ENCODE measurements at places on chromosomes 3 and 15.

DNA sequence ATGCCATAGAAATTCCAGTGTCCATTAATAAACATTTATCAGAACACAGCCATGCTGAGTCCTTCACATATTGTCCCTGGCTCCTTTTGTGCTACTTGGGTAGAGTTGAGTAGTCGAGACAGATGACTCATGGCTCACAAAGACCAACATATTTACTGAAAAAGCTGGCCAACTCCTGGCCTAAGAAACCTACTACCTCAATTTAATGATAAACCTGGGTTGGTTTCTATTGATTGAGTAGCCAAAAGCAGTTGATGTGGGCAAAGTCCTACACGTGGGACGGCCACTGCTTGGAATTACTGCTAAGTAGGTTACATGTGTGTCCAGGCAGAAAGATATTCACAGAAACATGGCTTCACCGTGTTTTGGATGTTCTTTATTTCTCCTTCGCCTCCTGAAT lies 402.2 kb downstream of the NR2F2 start:
- DNase-seq: no peak

GRCh38 chr3:179809639-179810038 lies 156.8 kb downstream of the USP13 start:
- DNase-seq: no peak

DNA sequence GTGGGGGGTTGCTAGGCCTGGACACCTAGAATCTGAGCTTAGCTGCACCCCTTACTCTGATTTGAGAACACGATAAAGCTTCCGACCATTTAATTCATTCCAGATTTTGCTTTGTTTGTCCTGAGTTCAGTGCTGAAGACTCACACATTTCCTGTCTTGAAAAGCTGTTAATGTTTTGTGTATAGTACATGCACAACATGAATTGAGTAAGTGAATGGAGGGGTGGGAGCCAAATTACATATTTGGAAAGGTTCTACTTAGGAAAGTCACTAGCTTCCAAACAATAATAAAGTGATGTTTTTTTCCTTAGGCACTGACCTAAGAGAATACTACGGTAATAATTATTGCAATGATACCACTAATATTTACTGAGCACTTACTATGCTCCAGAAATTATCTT lies 955.2 kb upstream of the NR2F2 start:
- DNase-seq: no peak

DNA sequence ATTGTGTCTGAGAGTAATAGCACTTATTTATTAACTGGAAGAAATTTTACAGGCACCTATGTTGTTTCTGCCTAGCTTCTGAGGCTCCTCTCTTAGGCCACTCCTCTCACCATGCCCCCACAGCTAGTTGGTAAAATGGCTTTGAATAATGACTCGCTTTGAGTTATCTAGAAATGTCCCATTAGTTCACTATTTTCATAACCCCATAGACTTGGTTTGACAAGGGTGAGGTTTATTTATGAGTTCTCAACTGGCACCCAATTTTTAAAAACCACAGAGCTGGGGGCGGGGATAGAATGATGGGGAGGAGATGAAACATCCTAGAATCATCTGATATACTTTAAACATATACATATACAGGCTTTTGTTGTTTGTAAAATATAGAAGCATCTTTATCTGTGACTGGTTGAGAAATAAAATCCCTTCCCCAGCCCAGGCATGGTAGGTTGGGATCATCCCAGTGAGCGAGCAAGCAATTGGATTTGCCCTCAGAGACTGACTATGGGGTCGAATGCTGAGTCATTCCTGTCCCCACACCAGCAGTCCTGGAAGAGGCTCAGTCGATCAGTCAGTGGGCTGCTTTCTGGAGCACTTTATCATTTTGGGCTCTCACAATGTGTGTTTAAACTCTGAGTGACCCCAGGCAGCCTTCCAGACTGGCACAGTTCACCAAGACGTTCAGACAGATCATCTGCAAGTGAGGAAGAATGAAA lies 60.2 kb upstream of the TSEN2 start:
- no peak for DNase-seq

GRCh38 chr15:59764775-59765174 lies 75.7 kb upstream of the BNIP2 start:
- DNase-seq: no peak

- DNase-seq: no peak
Observed at GRCh38 chr3:50396502-50396901, 37.2 kb upstream of the TMEM115 start.

GRCh38 chr15:82918162-82918561 lies 34.4 kb downstream of the HOMER2 start:
- no peak for DNase-seq

DNA sequence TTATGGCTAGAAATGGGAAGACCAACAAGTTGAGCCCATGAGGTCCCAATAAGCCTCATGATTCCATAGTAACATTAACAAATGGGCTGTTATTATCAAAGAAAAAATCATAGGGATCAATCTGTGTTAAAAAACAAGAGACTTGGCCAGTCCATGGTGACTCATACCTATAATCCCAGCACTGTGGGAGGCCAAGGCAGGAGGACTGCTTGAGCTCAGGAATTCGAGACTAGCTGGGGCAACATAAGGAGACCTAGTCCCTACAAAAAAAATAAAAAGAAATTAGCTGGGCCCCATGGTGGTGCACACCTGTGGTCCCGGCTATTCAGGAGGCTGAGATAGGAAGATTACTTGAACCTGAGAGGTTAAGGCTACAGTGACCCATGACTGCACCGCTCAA lies 124.8 kb downstream of the DMXL2 start:
- DNase-seq: no peak

DNA sequence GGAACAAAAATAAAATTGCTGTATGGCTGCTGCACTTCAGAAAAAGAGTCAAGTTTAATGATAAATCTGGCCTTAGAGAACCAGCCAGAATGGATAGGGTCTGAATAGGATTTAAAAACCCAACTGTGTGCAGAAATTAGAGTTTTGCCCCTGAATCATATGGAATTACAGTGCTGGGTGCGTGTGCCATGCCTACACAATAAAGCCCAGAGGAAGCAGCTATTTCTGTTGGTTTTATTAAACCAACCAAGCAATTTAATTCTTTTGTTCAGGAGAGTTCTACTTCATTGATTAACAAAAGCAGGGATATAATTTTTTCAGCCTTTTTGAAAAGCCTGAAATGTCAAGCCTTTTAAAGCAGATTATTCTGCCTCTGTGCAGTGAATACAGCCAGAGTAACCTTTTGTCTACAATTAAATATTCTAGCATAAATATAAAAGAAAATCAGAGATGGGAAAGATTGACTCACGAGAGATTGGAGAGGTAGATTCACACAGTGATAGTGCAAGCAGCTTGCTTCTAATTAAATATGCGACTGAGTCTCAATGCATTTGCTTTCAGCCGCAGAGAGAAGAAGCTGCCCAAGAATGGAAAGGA lies 66.7 kb upstream of the DNAJC19 start:
- no peak for DNase-seq

DNA sequence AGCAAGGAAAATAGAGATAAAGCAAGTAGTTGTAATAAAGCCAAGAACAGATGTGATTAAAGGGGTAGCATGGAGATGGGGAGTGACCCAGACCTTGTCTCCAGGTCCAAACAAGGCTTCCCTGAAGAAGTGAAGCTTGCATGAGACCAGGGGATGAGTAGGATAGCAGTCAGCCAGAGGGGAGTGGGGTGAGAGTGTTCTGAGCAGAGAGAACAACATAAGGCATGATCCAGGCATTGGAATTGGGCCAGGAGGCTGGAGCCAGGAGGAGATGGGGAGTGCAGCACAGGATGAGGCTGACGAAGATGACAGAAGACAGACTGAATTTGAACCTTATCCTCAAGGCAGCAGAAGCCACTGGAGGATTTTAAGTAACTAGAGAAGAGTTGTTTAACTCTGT lies 7.2 kb downstream of the TMOD2 start:
- no peak for DNase-seq

- DNase-seq: no peak
Observed at GRCh38 chr3:40073310-40074007, 236.0 kb upstream of the EIF1B start.

DNA sequence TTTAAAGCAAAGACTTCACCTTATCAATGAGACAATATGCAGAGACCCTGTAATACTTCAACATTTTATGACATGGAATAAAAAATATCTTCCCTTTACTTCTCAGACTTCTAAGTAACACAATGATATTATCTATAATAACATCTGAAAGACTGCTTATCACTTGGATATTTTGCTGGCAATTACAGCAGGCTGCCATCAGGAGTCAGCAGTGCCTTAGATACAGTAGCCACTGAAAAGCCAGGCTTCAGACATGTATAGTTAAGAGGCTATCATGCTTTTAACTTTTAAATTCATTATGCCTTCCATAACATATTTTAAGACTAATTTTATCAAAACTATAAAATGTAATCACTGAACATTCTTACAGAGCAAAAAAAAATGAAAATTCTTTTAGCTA lies 227.5 kb downstream of the NEK10 start:
- DNase-seq: no peak

DNA sequence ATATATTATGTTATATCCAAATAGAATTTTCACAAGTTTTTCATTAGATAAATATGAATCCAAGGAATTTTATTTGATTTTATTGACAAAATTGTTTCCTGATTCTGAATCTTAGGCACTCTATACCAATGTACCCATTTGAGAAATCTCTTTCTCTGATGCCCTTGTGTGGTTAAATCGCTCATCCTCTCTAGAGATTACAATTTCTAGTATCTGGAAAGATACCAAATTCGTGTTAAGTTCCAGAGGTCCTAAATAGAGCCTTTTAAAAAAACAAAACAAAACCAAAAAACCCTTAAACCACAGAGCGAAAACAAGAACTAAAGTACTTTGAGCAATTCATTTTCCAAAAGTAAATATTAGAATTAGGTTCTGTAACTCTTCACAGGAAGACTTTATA lies 20.0 kb downstream of the SATB1 start:
- DNase-seq: no peak

GRCh38 chr15:64921711-64922110 lies 10.0 kb downstream of the ANKDD1A start:
- no peak for DNase-seq

DNA sequence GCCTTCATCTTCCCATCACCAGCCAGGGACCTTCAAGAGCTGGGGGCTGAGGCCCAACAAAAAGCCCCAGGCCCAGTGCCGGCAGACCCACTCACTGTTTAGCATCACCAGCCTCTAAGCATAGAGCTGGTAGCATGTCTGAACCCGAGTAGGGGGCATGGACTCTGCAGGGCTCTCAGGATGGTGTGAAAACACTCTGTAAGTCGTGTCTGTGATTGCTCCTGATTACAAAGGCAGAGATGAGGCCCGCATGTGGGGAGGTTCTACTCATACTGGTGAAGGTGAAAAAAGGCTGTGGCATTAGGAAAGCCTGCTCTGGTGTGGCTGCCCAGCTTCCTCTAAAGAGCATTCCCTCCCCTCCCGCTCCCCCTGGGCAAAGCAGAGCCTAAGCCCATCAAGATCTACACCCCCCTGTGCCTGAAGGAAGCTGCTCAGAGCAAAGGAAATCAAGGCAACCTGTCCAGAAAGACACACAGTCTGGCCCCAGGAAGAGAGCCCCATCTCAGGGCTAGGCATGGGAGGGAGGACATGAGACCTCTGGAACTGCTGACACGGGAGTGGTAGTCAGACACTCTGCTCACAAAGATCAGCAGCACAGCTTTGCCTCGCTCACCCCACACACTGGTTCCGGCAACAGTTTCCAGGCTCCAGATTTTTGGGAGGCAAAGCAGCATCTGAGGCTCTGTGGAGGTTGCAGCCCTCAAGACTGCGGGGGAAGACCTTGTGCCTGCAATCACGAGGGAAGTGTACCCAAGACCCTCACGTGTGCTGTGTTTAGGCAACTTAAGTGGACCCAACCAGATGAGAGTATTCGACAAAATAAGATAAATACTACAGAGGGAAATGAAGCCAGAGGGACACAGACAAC lies 36.7 kb downstream of the CCDC12 start:
- no peak for DNase-seq

- no peak for DNase-seq
Observed at GRCh38 chr3:32614956-32615355, 44.3 kb upstream of the DYNC1LI1 start.

DNA sequence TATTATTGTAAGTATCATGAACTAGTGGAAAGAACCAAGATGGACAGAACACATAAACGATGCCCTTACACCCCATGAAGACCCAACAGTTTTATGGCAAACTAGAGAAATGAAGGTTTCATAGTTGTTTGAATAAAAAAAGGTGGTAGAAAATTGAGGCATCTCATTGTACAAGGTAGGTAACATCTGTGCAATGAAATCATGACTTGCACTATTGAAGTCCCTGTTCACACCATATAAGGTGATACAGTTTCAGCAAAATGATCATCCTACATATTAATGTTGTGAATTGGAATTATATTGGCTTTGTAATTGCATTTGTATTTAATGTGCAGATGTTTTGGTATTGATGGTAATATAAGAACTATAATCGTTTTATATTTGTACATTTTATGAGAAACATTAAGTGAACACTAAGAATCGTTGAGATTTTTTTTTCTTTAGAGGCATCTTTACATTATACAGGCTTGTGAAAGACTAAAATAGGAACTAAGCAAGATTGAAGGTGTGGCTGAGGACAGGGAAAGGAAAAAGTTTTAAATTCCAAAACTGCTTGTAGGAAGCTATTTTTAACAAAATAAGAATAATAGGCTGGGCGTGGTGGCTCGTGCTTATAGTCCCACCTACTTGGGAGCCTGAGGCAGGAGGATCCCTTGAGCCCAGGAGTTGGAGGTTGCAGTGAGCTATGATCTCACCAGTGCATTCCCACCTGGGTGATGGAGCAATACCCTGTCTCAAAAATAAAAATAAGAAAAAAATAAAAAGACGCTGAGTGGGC lies 48.5 kb downstream of the CGNL1 start:
- no peak for DNase-seq

- DNase-seq: no peak
Observed at GRCh38 chr15:74403991-74404563, 29.7 kb downstream of the SEMA7A start.

GRCh38 chr3:43895573-43895972 lies 204.8 kb downstream of the ABHD5 start:
- no peak for DNase-seq

GRCh38 chr3:149553781-149554451 lies 79.4 kb downstream of the TM4SF4 start:
- no peak for DNase-seq

DNA sequence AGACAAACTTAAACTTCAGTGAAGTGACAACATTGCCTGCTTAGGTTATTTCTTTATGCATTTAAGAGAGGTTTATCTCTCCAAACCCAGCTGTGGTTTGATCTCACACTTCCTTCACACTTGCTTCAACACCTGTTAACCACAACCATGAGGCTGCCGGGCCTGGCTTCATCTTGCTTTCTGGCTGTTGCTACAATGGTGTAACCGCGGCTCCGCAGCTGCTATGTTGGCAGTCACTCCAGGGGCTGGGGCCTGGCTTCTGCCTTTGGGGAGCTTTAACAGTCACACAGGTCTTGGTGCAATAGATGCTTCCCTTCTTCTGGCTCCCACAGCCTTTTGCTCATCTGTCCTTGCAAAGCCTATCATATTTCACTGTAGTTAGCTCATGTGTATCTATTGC lies 72.9 kb upstream of the MNS1 start:
- DNase-seq: no peak

Measured in NCI-H510A treated with DMSO at 0.1 percent for 48 hours (cell line).